ENCODE measurements at places on chromosomes 4 and X. TPM values are rescaled to one million over a fixed set of nuclear protein-coding genes. Genes with fewer than 3 reads are reported as not detected.

PLAC8 gene
- total RNA-seq, result 1.2 TPM

LRAT gene
- total RNA-seq, result 0.29 TPM

F8 gene
- total RNA-seq, result 45.7 TPM

CT45A2 gene
- total RNA-seq, result not detected

TEX13C gene
- not detected for total RNA-seq

VCX3A gene
- total RNA-seq, result not detected

CCDC120 gene
- 2.7 TPM for total RNA-seq

OTC gene
- total RNA-seq, result 0.32 TPM

OPN1MW2 gene
- not detected for total RNA-seq

ADGRA3 gene
- 19.3 TPM for total RNA-seq

ARHGAP4 gene
- 19.3 TPM for total RNA-seq

DRD5 gene
- 0.47 TPM for total RNA-seq

ADH4 gene
- 0.27 TPM for total RNA-seq

MTNR1A gene
- total RNA-seq, result not detected

ANKRD50 gene
- 11.0 TPM for total RNA-seq

ADH1B gene
- 523 TPM for total RNA-seq

CLTRN gene
- 0.53 TPM for total RNA-seq

ADH1A gene
- total RNA-seq, result 0.44 TPM

TRMT44 gene
- 8.8 TPM for total RNA-seq

AFF1 gene
- 68.1 TPM for total RNA-seq

SMIM31 gene
- not detected for total RNA-seq

ESX1 gene
- not detected for total RNA-seq

CSN1S1 gene
- 0.68 TPM for total RNA-seq

CORIN gene
- total RNA-seq, result 89.0 TPM

TLR2 gene
- 11.5 TPM for total RNA-seq

REELD1 gene
- 0.16 TPM for total RNA-seq

FGF5 gene
- not detected for total RNA-seq

Data from left cardiac atrium (tissue), 4 donors.